ENCODE measurements at places on chromosomes 7 and 10.
A peak's percentile ranks its signal among the peaks of the same experiment; 100 is the strongest.

- no peak for DNase-seq
These were observed 680 bp upstream of the ADO start for GRCh38 chr10:62803724-62804355.

DNA sequence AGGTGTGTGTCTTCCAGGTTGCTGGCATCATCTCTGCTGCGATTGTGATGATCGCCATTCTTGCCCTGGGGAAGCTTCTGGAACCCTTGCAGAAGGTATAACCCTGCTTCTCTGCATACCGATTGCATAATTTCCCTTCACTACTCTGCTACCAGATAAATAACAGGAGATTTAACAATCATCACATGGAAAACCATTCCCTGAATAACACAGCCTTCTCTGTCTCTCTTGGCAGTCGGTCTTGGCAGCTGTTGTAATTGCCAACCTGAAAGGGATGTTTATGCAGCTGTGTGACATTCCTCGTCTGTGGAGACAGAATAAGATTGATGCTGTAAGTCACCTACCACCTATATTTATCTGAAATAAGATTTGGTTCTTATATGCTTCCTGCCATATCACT lies 33.8 kb downstream of the SLC26A4 start:
- peak; percentile 39 for DNase-seq

DNA sequence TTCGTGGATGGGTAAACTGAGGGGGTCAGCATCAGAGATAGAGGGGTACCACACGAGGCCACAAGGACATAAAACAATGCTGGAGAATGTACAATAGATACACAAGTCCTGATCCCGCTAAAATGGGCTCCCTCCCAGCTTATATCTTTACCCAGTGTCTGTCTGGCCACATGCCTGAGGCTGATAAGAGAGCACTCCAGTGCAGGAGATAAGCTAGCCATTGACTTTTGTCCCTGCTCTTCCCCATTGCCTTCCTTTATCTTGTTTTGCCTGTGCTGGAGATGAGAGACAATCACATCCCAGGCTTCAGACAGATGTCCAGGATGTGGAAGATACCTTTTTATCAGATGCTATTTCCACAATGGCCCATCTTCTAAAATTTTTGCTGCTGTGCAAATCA lies 6.0 kb downstream of the GAD2 start:
- DNase-seq = no peak

GRCh38 chr10:117539903-117540639 lies 2.5 kb upstream of the EMX2 start:
- no peak for DNase-seq

DNA sequence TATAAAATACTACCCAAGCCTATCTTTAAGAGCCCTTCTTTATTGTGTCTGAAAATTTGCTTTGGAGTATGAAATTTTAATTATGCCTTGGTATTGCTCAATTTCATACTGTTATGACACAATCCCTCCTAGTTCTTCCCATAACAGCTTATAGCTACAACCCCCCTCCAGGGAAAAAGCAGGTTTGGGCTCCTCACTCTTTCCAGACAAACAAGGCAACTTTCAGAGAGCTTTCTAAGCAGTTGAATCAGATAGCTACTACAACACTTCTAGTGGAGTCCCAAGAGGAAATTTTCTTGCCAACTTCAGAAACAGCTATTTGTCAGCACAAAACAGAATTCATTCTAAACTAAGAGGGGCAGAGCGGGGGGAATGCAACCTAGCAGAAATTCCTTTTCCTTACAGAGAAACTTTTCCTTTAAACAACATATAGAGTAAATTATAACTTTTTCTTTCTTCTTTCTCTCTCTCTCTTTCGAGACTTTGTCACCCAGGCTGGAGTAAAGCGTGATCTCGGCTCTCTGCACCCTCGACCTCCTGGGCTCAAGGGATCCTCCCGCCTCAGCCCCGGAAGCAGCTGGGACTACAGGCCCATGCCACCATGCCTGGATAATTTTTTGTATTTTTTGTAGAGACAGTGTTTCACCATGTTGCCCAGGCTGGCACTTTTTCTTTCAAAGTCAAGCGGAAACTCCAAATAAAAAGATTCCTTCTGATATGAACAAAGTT lies 26.0 kb upstream of the JMJD1C start:
- peak; percentile 92 for DNase-seq

DNA sequence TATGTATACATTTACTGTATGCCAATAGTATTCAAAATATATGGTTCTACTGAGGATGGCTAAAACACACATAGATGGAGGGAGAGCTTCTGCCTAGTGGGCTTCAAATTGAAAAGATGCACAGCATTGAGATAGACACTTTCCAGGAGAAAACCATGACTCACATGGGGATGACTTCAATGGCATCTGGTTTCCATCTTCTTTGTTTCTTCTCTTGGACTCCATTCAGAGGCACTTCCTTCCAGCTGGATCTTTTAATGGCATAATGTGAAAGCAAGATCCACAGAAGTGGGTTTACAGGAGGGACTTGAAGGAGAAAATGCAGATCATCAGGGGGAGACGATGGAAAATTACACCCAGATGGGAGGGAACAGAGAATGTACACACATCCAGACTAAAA lies 84.9 kb downstream of the ZNF365 start:
- peak; percentile 84 for DNase-seq

DNA sequence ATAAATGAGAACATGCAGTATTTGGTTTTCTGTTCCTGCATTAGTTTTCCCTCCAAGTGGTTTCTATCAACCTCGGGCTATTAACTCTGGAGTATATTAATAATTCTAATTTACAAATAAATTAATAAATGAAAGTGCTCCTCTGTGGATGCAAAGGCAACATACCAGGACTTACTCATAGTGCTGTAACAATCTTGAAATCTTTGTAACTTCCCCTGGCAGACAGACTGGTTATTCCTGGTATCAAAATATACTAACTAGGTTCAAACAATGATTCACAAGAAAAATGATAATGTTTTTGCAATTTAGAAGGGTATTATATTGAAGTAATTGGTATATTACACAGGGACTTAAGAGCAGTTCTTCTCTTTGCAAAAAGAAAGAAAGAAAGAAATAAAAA lies 177.2 kb downstream of the FANK1 start:
- no peak for DNase-seq

DNA sequence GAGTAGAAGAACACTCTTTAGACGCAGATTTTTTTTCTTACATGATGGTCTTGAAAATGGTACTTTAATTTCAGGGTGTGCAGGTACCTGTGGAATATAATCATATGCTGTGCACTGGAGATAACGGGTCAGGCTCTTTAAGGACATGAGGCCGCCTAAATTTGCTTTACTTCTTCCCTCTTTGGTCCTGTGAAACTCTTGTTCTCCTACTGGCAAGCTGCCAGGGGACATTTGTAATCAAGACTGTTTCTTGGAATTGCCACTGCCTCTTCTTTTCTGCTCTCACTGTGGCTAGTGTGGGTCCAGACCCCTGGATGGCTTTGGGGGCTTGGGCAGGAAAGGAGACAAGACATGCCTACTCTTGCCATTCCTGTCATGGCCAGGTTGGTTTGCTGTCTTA lies 146.0 kb downstream of the SND1 start:
- no peak for DNase-seq

GRCh38 chr10:132004052-132004451 lies 22.3 kb upstream of the BNIP3 start:
- DNase-seq = no peak

GRCh38 chr7:5704534-5704922 lies 76.9 kb downstream of the RNF216 start:
- DNase-seq = peak; percentile 78

DNA sequence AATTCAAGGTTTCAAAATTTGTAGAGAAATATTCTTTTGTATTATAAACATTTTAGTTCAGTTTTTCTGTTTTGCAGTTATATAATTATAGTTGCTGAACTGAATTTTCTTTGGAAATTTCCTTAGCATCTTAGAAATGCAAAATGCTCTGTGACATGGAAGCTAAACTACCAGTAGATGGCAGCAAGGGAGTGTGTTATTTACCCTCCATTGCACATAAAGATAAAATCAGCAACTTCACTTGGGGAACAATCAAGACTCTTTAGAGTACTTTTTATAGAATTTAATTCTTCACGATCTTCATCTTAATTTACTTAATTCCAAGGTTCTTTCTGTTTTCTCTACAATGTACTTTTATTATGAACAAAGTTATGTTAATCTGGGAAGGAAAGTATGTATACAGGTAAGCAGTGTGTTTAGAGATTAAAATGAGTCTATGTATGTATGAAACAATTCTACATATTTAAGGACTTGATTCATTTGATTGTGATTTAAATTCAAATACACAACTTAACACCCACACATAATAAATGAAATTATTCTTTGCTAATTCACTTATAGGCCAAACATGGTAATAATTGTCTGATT lies 404.2 kb downstream of the THSD7A start:
- DNase-seq = peak; percentile 54

DNA sequence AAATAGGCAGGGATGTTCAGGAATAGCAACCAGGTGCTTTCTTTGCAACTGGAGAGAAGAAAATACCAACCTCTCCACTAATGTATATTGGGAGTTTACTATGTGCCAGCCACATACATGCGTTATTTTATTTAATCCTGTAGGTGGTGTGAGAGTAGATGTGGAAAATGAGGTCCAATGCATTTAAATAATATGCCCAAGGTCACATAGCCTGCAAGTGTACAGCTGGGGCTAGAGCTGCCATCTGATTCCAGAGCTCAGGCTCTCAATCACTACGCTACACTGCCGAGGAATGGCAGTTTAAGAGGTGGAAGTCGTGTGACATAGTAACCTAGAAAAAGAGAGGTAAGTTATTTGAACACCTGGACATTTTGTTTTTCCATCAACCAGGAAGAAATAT lies 277.0 kb downstream of the EXOC4 start:
- DNase-seq = no peak

DNA sequence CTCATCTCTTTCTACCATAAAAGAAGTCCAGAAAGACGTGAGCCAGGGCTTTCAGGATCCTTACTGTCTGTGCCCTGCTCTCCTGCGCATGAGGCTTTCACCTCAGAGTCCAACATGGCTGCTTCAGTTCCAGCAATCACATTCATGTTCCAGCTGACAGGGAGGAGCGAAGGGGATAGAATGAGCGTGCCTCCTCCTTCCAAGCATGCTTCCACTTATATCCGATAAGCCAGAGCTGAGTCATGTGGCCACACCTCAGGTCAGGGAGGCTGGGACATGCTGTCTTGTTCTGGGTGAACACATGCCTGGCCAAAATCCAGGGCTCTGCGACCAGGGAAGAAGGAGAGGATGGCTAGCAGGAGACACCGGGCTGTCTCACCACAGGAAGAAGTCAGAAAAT lies 248.2 kb downstream of the SKAP2 start:
- DNase-seq = no peak

GRCh38 chr10:23675585-23675984 lies 236.7 kb downstream of the OTUD1 start:
- no peak for DNase-seq

DNA sequence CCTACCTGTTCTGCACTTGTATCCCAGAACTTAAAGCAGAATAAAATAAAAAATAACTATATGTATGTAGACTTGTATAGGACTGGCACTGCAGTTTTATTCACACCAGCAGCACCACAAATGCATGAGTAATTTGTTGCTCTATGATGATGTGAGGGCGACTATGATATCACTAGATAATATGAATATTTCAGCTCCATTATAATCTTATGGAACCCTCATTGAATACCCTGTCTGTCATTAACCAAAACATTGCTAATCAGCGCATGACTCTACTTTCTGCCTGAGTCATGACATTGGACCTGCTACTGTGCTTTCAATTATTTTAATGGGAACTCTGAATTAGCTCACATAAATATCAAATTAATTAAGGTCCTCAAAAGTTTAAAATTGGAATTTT lies 129.4 kb upstream of the RHOBTB1 start:
- no peak for DNase-seq

DNA sequence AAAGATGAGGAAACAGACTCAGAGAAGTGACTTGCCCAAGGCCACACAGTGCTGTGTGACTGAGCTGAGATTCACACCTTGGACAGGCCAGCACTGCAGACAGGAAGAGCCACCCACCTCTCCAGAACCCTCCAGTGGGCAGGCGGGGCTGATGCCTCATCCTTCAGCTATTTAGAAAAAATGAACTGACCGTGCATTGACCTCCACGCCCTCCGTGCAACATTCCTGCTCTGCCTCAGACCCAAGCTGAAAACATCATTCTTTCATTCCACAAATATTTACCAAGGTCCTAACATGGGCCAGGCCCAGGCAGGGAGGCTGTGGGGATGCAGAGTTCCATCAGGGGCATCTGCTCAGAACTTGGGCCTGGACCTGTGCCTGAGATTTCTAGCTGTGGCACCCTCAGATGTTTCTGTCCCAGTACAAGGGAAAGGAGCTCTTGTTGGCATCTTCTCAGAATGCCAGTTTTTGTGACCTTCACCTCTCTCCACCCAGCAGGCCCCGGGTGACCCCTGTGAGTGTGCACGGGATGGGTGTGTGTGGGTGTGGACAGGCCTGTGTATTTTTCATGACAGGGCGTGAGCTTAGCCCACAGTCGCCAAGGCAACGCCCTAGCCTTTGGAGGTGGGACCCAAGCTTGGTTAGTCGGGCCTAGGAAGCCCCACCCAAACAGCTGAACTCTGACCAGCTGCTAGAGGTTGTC lies 6.5 kb downstream of the VSIR start:
- DNase-seq = peak; percentile 90

DNA sequence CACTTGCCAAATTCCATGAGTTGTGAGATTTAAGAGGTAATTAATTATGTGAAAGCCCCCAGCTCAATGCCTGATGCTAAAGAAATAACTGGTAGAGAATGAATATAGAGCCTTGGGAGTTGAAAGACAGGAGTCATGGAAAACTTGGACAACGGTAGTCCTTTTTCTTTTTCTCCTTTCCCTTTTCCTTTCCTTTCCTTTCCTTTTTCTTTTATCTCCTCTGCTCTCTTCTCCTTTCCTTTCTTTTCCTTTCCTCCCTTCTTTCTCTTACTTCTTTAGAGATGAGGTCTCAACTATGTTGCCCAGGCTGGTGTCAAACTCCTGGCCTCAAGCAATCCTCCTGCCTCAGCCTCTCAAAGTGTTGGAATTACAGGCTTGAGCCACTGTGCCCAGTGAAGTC lies 7.9 kb upstream of the TSPAN15 start:
- DNase-seq = no peak

DNA sequence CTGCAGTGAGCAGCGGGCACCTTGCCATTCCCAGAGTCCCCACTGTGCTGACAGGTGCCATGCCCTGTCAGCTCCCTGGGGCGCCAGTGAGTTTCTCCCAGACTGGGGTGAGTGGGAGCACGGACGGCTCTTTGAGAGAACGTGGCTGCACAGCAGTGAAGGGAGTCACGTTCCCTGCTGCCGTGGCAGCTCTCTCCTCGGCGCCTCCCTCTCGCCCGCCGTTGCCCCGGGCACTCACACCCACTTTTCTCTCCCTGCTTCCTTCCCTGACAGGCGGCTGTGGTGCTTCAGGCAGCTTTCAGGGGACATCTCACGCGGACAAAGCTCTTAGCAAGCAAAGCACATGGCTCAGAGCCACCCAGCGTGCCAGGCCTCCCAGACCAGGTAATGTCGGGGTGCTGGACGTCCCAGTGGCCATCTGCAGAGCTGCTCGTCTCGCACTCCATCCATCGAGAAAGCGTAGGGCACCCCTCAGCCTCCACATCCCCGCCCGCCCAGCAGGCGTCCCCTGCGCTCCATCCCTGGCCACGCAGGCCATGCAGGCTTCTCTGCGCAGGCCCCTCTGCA lies 27.1 kb upstream of the TTYH3 start:
- no peak for DNase-seq

All from fibroblast of skin of right quadriceps (primary cell).